ENCODE measurements at places on chromosomes 12 and 14. TPM values are rescaled to one million over a fixed set of nuclear protein-coding genes. Genes with fewer than 3 reads are reported as not detected.

TTC9 gene
- 7.3 TPM for polyA plus RNA-seq

NID2 gene
- polyA plus RNA-seq = 1.4 TPM

TAS2R42 gene
- not detected for polyA plus RNA-seq

A2M gene
- 75.1 TPM for polyA plus RNA-seq

CCND2 gene
- polyA plus RNA-seq = 15.2 TPM

REP15 gene
- polyA plus RNA-seq = 0.89 TPM

SAMD15 gene
- not detected for polyA plus RNA-seq

All from spleen (tissue), 13 donors.